Left ventricle myocardium inferior (tissue), 1 donor: ENCODE measurements at places on chromosomes 1 and 21. TPM values are rescaled to one million over a fixed set of nuclear protein-coding genes. Genes with fewer than 3 reads are reported as not detected.

GRCh38 chr1:23524716-23525401, 6.2 kb downstream of the E2F2 start:
- no peak for DNase-seq

GRCh38 chr1:10236405-10237156, 26.2 kb downstream of the KIF1B start:
- no peak for DNase-seq

GRCh38 chr1:243587823-243588560, 262.1 kb downstream of the AKT3 start:
- DNase-seq: no peak

DNA sequence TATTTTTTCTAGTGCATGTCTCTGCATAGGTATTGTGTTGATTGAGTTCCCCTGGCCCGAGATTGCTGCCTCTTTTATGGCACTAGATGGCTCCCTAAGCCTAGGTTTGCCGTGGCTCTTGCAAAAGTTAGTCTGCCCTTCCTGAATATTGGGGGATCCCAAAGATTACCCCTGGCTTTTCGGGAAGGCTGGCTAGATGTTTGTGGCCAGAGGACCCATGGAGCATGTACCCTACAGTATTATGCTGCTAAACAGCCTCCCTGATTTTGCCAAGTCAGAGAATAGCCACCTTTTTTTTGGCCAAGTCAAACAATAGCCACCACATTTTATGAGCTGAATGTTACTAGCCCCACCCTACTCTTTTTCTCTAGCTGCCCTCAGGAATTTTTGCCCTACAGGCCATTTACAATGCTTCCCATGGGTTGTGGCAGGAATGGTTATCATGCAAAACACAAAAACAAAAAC, 343.2 kb downstream of the OLFM3 start:
- DNase-seq: no peak

DNA sequence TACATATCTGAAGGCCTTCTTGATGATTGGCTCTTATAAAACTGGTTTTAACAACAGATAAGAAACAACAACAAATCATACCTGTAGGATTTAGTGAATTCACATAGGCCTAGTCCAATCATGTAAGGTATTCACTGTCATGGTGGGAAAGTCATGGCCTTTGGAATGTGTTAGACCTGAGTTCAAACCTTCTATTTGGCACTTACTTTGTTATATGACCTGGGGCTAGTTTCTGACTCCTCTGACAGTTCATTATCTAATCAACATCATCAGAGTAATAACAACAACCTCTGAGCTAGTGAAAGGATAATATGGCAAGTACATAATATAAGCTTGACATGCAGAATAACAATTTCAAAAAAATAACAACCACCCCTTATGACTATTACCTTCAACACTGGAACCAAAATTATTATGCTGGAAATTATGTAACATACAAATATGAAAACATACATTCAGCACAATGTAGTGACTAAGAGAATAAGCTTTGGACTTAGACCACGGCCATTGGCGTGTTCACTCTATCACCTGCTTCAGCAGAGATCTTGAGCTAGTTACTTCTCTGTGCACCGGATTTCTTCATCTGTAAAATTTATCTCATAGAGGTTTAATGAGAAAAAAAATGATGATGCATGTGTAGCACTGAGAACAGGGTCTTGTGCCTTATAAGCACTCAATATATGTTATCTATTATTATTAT, 597.6 kb downstream of the LMO4 start:
- DNase-seq: no peak

DNA sequence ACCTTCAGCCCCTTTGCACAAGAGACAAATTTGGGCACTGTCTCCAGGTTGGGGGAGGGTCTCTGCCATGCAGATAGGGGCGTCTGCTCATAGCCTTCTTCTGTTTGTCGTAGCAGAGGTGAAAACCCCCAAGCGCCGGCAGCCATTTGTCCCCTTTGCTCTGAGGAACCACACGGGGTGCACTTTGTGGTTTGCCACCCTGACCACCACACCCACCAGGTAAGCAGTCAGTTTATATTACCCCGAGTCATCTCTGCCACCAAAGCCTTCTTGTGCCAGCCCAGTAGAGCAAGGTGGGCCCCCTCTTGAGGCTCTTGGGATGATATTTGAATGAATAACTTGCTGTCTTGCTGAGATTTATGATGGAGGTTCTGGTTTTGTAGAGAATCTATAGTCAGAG, 111.8 kb downstream of the VPS13D start:
- DNase-seq: no peak

GRCh38 chr1:84347271-84347931, 45.9 kb downstream of the SAMD13 start:
- no peak for DNase-seq

GRCh38 chr21:36200081-36200561, 43.5 kb downstream of the DOP1B start:
- DNase-seq: no peak

DNA sequence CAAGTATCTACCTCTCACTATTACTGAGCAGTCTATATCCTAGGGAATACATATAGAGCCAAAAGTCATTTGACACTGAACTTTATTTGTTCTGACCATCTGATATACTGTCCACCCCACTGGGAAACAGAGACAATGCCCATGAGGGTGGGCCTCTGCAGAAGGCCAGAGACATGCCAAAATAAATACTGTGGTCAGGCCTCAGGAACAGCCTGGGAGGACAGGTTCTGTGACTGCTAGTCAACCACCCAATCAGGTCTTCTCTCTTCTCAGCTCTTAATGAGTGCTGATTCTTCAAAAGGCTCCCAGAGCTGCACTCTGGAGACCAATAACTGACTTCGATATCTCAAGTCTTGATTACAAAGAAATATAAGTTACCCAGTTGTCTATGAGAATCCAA, 5.5 kb upstream of the ANKRD35 start:
- DNase-seq: no peak

GRCh38 chr1:234515821-234516241, 36.9 kb upstream of the TARBP1 start:
- DNase-seq: no peak

DNA sequence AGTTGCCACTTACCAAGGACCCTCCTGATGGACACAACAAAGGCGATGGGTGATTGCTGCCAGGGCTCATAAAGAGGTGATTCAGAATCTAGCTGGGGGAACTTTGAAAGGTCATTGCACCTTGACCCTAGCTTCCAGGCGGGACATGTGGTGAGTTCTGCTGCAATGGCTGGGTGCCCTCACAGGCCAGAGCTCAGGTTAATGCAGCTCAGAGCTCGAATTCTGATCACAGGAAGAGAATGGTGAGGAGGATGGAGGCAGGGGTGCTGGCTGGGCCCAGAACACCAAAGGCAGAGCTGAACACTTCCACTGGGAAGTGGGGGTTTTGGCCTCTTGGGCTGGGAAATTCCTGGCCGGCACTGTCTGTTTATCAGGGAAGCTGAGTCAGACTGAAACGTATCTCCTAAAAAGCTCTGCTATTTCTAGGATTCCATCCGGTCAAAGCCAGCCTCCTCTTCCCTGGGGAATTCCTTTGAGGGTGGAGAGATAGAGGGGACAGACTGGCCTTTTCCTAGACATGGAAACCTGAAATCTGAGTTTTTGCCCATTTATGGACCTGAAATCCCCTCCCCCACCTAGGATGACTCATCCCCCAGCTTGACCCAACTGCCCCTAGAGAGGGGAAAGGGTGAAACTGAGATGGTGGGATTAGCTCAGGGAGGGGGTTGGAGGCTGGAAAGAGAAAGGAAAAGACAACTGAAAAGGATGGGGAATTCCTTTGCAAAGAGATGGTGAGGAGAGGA, 27.2 kb downstream of the NUAK2 start:
- DNase-seq: no peak

- no peak for DNase-seq
These were observed 9.4 kb upstream of the RGS13 start for GRCh38 chr1:192626366-192627179.

DNA sequence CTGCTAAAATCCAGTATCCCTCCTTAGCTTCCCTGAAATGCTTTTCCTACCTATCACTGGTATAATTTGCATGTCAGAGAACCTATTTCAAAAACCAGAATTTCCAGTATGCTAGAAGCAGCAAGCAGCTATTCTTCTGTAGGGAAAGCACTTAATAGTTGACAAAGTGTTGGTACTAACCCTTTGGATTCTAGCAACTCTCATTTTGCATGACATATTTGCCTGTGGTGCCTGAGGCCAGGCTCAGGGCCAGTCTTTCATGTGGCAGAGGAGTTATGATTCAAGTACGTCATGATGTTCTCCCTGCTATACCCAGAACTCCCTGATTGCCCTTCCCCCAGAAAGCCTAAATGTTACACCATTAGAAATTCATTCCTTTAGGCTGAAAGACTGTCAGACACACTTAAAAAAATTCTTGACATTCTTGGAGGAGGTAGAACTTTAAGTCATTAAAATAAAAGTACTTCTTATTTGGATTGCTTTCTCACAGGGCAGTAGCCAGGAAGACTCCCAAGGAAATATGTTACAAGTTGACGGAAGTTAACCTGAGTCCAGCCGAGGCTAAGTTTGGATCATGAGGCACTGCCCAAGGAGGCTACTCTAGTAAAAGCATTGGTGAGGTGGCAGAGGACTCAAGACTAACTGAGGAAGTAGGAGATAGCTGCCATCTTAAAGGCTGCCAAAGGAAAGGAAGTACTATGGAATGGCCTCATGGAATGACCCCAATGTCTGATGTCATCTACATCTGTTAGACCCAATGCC, 298.4 kb upstream of the SPAG17 start:
- DNase-seq: no peak

GRCh38 chr1:232873412-232873811, 68.2 kb downstream of the MAP10 start:
- DNase-seq: no peak

- DNase-seq: no peak
These were observed 1.7 kb downstream of the TFAP2E start for GRCh38 chr1:35574655-35575415.

GRCh38 chr1:216702170-216702569, 21.1 kb downstream of the ESRRG start:
- DNase-seq: no peak

GRCh38 chr1:42175314-42176054, 10.9 kb upstream of the GUCA2A start:
- no peak for DNase-seq

GRCh38 chr1:212700892-212701819, 1.5 kb upstream of the BATF3 start:
- DNase-seq: peak; percentile 46

GRCh38 chr1:201637282-201638079, 98.6 kb downstream of the NAV1 start:
- peak; percentile 24 for DNase-seq

GRCh38 chr21:26982767-26983166, 15.9 kb upstream of the ADAMTS5 start:
- DNase-seq: no peak

Gene CD48
- 1.3 TPM for total RNA-seq

Gene CLDN19
- not detected for total RNA-seq

Gene CD101
- total RNA-seq: 0.74 TPM

Gene AGTRAP
- total RNA-seq: 16.6 TPM

Gene MPC2
- total RNA-seq: 267 TPM

Gene PLA2G4A
- 2.7 TPM for total RNA-seq
